ENCODE measurements at places on chromosomes 16 and 17. TPM values are rescaled to one million over a fixed set of nuclear protein-coding genes. Genes with fewer than 3 reads are reported as not detected.
A peak's percentile ranks its signal among the peaks of the same experiment; 100 is the strongest.

- DNase-seq: no peak
- no peaks in the 10 kb centered on the region for H3K4me1 ChIP-seq
- H3K36me3 ChIP-seq: no peaks in the 10 kb centered on the region
- H3K27me3 ChIP-seq: no peaks in the 10 kb centered on the region
- H3K27ac ChIP-seq: no peak overlapping the region
- no peak overlapping the region for H3K4me3 ChIP-seq
These were observed 131.9 kb upstream of the ZFHX3 start for GRCh38 chr16:73179705-73180331.

- H3K36me3 ChIP-seq: no peaks in the 10 kb centered on the region
- no peaks in the 10 kb centered on the region for H3K27me3 ChIP-seq
- H3K4me3 ChIP-seq: no peak overlapping the region
- H3K4me1 ChIP-seq: peaks cover 8% of the 10 kb centered on the region
- H3K27ac ChIP-seq: no peak overlapping the region
These were observed 81.5 kb downstream of the MYO1D start for GRCh38 chr17:32795339-32795979.

DNA sequence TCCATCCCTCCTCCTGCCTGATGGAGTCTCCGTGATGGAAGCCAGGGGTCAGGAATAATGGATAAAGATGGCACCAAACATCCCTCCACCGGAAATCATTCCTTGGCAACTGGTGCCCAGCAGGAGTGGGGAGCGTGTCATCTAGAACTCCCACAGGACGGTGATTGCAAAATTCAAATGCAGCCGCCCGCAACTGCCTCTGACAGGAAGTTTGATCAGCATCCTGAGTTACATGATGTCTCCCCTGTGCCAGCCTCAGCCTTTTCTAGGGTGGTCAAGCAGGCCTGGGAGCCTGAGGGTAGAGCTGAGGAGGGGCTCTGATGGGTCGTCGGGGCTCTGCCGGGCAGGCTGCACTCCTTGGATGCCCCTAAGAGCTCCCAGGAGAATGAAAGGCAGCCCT, 52.8 kb downstream of the GSG1L start:
- no peak overlapping the region for H3K27ac ChIP-seq
- H3K36me3 ChIP-seq: no peaks in the 10 kb centered on the region
- H3K4me1 ChIP-seq: no peaks in the 10 kb centered on the region
- H3K27me3 ChIP-seq: no peaks in the 10 kb centered on the region
- no peak overlapping the region for H3K4me3 ChIP-seq
- DNase-seq: no peak

DNA sequence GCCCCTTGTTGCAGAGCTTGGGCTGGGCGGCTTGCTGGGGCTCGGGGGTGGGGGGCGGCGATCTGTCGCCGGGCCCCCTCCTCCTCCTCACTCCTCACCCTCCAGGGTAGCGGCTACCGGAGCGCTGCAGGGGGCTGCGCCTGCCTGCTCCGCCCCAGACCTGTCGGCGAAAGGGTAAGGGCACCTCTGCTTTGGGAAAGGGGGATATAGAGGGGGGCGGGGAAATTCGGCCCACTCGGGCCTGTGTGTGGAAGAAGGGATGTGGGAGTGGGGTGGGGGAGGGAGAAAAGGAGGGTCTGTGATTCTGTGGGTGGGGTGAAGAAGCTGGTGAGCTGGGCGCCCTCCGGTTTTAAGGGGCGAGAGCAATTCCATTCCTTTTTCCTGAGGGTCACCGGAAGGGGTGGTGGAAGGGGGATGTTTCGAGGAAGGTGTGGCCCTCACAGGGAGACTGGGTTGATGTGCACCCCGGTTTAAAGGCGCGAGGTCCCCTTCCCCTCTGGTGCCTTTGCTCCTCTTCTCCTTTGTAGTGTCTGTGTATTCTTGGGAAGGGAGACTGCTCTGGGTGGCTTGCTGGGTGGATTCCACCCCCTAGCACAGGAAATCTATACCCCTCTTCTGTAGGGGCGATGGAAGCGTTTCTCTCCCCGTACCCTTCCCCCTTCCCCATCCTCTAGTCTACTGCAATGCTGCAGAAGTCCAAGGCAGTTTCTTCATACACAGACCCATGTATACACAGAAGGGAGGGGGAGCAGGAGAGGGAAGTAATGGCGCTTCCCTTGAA, 878 bp downstream of the TAOK1 start:
- peaks cover 27% of the 10 kb centered on the region for H3K4me1 ChIP-seq
- H3K27me3 ChIP-seq: peaks cover 12% of the 10 kb centered on the region
- peak overlapping the region; percentile 99 for H3K4me3 ChIP-seq

GRCh38 chr17:66526827-66527226, 224.4 kb downstream of the PRKCA start:
- no peaks in the 10 kb centered on the region for H3K4me1 ChIP-seq
- peaks cover 1% of the 10 kb centered on the region for H3K27me3 ChIP-seq
- no peak overlapping the region for H3K27ac ChIP-seq
- H3K4me3 ChIP-seq: no peak overlapping the region
- no peaks in the 10 kb centered on the region for H3K36me3 ChIP-seq

DNA sequence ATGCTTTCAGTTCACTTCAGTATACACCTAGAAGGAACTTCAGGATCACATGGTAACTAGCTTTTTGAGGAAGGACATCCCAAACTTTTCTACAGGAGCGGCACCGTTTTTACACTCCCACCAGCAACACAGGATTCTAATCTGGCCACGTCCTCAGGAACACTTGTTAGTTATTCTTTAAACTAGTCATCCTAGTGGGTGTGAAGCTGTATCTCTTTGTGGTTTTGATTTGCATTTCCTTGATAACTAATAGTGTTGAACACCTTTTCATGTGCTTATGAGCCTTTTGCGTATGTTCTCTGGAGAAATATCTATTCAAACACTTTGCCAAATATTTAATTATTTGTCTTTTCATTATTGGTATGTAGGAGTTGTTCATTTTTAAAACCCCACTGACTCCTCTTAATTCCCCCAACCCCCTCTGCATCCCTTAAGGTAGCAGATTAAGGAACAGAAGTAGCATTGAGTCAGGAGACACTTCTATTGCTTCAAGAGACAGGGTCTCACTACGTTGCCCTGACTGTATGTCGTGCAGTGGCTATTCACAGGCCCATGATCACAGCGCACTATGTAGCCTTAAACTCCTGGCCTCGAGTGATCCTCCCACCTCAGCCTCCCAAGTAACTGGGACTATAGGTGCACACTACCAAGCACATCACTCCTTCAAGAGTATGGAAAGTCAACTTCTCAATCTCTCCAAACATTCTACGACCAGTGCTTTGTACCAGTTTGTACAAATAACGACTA, 25.4 kb downstream of the YWHAE start:
- no peaks in the 10 kb centered on the region for H3K27me3 ChIP-seq
- peaks cover 3% of the 10 kb centered on the region for H3K36me3 ChIP-seq
- H3K4me3 ChIP-seq: no peak overlapping the region

DNA sequence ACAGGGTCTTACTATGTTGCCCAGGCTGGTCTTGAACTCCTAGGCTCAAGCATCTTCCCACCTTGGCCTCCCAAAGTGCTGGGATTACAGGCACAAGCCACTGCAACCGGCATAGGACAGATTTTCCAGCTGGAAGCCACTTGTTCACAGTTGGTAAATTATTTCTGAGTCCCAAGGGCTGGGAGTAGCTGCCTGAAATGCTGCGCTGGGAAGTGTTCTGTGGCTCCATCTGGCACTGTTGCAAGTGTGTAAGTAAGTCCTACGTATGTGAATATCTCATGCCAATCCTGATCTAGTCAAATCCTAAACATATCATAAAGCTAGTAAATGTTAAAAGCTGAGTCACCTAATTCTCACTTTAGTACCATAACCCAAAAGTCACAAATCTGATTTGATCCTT, 48.1 kb downstream of the YWHAE start:
- H3K4me3 ChIP-seq: peak overlapping the region; percentile 22
- no peak for DNase-seq
- peaks cover 7% of the 10 kb centered on the region for H3K4me1 ChIP-seq
- H3K27ac ChIP-seq: peak overlapping the region; percentile 68
- peaks cover 15% of the 10 kb centered on the region for H3K27me3 ChIP-seq
- peaks cover 41% of the 10 kb centered on the region for H3K36me3 ChIP-seq

The ATP2A1 gene
- total RNA-seq: 1.9 TPM

The CACNG4 gene
- 0.33 TPM for total RNA-seq

The CNP gene
- total RNA-seq: 82.1 TPM

GRCh38 chr17:19312406-19312805, 50.1 kb downstream of the B9D1 start:
- H3K27ac ChIP-seq: peak overlapping the region; percentile 88
- no peak for DNase-seq
- peaks cover 32% of the 10 kb centered on the region for H3K4me1 ChIP-seq
- peaks cover 35% of the 10 kb centered on the region for H3K36me3 ChIP-seq
- peaks cover 4% of the 10 kb centered on the region for H3K27me3 ChIP-seq

DNA sequence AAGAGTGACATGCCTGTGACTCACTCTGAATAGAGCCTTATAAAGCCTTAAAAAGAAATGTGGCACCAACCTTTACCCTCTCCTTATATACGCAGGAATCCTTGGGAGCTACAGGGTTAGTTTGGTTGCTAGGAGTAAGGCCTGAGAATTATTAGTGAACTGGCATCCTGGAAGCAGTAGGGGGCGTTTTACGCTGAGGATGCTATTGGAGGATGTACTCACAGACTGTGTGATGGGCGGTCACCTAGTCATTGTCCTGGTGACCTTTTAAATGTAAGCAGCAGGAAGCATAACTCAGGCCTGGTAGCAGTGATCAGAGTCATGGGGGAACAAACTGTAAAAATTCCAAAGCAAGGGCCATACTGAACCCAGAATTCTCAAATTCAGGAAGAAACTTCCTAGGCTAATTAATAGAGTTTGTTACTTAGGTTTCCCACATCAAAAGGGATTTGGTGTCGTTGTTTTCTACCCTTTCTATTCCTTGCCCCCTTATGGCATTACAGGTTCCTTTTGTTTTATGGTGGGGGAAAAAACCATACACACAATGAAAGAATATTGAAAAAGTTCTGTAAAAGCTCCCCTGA, 153.8 kb downstream of the SNX11 start:
- H3K4me3 ChIP-seq: no peak overlapping the region
- H3K27ac ChIP-seq: no peak overlapping the region
- H3K27me3 ChIP-seq: peaks cover 2% of the 10 kb centered on the region
- H3K36me3 ChIP-seq: no peaks in the 10 kb centered on the region

DNA sequence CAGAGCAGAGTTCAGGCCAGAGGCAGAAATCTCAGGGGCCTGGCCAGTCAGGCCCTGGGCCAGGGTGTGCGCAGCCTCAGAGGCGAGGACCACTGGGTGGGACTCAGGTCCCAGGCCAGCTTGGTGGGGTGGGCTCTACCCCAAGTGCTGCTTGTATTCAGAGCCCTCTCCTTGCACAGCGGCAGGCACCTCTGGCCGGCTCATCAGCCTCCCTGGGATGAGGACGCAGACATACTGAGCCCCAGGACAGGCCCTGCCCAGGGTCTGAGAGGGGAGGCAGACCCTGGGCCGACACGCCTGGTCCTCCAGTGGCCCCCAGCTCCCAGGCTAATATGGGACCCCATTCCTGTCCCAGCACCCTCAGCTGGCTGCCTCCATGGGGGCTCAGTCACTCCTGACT, 7.6 kb upstream of the IL27 start:
- no peaks in the 10 kb centered on the region for H3K4me1 ChIP-seq
- no peaks in the 10 kb centered on the region for H3K27me3 ChIP-seq
- no peaks in the 10 kb centered on the region for H3K36me3 ChIP-seq
- no peak overlapping the region for H3K4me3 ChIP-seq

GRCh38 chr17:72238157-72238673, 117.4 kb downstream of the SOX9 start:
- H3K36me3 ChIP-seq: no peaks in the 10 kb centered on the region
- H3K27me3 ChIP-seq: peaks cover 5% of the 10 kb centered on the region
- no peak for DNase-seq

- no peaks in the 10 kb centered on the region for H3K4me1 ChIP-seq
- DNase-seq: no peak
- H3K36me3 ChIP-seq: no peaks in the 10 kb centered on the region
- peaks cover 3% of the 10 kb centered on the region for H3K27me3 ChIP-seq
- no peak overlapping the region for H3K4me3 ChIP-seq
These were observed 17.1 kb upstream of the CDH1 start for GRCh38 chr16:68719993-68720489.

The TMIGD1 gene
- total RNA-seq: not detected

The ZNF385C gene
- 1.3 TPM for total RNA-seq

GRCh38 chr17:67515490-67516083, 138.5 kb downstream of the PITPNC1 start:
- peaks cover 2% of the 10 kb centered on the region for H3K27me3 ChIP-seq
- no peak overlapping the region for H3K4me3 ChIP-seq
- no peak for DNase-seq
- H3K4me1 ChIP-seq: peaks cover 21% of the 10 kb centered on the region

DNA sequence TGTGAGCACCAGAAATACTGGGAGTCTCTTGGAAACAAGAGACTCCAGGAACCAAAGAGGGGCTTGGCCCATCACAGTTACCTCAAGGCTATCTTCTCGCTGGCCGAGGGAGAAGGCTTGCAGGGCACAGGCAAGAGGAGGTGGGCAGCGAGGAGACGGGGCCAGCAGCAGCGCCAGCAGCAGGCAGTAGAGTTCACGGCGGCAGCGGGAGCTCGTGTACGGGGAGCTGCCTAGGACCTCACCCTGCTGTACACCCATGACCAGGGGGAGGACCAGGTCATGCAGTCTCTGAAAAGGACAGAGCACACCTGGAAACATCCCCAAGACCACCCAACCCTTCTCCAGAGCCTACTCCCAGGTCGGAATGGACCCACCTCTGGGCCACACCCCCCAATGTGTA, 30.8 kb downstream of the PELP1 start:
- H3K27me3 ChIP-seq: peaks cover 4% of the 10 kb centered on the region
- H3K4me3 ChIP-seq: no peak overlapping the region
- no peak overlapping the region for H3K27ac ChIP-seq
- no peak for DNase-seq

The SPATA32 gene
- not detected for total RNA-seq

GRCh38 chr17:78959803-78960202, 19.9 kb downstream of the LGALS3BP start:
- H3K27ac ChIP-seq: no peak overlapping the region
- H3K4me3 ChIP-seq: no peak overlapping the region
- DNase-seq: no peak
- peaks cover 5% of the 10 kb centered on the region for H3K27me3 ChIP-seq
- H3K4me1 ChIP-seq: no peaks in the 10 kb centered on the region
- H3K36me3 ChIP-seq: no peaks in the 10 kb centered on the region

DNA sequence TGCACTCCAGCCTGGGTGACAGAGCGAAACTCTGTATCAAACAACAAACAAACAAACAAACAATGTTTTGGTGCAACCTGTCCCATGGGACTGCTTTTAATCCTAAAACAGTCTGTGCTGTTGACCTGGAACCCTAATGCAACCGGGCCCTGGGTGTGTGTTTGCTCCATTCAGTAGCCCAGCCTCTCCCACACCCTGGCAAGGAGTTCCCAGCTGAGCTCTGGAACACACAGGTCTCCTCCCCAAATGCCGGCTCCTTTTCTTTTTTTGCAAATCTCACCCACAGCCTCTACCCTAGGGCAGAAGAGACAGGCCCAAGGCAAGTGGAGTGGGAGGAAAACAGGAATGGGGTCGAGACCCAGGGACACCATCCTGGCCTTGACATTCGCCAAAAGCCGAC, 29.8 kb upstream of the RASD1 start:
- H3K27me3 ChIP-seq: peaks cover 1% of the 10 kb centered on the region
- no peak overlapping the region for H3K27ac ChIP-seq
- DNase-seq: no peak
- no peaks in the 10 kb centered on the region for H3K36me3 ChIP-seq
- H3K4me1 ChIP-seq: peaks cover 20% of the 10 kb centered on the region
- no peak overlapping the region for H3K4me3 ChIP-seq

The CMTM4 gene
- total RNA-seq: 15.5 TPM

GRCh38 chr16:21611556-21612384, 12.4 kb downstream of the METTL9 start:
- H3K4me1 ChIP-seq: peaks cover 41% of the 10 kb centered on the region
- no peak for DNase-seq
- no peak overlapping the region for H3K4me3 ChIP-seq
- H3K27ac ChIP-seq: no peak overlapping the region
- no peaks in the 10 kb centered on the region for H3K36me3 ChIP-seq
